ENCODE measurements at places on chromosomes 3 and 15. TPM values are rescaled to one million over a fixed set of nuclear protein-coding genes. Genes with fewer than 3 reads are reported as not detected.

Gene GOLGA6A
- polyA plus RNA-seq = 0.06 TPM

Gene MESP1
- 0.45 TPM for polyA plus RNA-seq

Gene SPINK8
- not detected for polyA plus RNA-seq

Gene CD86
- 2.9 TPM for polyA plus RNA-seq

Gene ADPGK
- 84.2 TPM for polyA plus RNA-seq

Gene CCR9
- polyA plus RNA-seq = not detected

Gene CPEB1
- polyA plus RNA-seq = 2.9 TPM

Gene DYNC1LI1
- polyA plus RNA-seq = 37.2 TPM

Gene SCN11A
- polyA plus RNA-seq = 1.3 TPM

Gene ADAMTS7
- polyA plus RNA-seq = 56.0 TPM

Gene SAMD7
- polyA plus RNA-seq = not detected

Gene SKOR1
- polyA plus RNA-seq = 0.50 TPM

Gene MEX3B
- 11.7 TPM for polyA plus RNA-seq

Gene CTXN2
- not detected for polyA plus RNA-seq

Gene TJP1
- 114 TPM for polyA plus RNA-seq

Gene OXSR1
- 45.1 TPM for polyA plus RNA-seq

Gene PRSS50
- 0.38 TPM for polyA plus RNA-seq

DNA sequence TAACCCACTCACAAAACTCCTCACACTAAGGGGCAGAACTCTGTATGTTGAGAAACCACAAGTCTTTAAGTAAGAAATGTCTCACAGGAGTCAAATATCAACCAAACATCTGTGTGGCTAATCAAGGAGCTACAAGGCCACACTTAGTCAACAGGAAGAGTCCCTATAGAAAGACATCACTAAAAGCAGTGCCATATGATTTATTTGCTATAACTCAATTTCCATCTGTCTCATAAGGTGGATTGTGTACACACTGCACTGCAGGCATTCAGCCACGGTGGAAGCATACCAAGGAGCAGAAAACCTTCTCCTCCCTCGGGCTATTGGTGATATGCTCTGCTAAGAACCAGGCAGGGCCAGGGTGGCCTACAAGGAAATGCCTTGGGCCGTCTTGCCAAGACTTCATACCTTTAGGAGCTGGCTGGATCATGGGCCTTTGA, 197.6 kb upstream of the CFAP20DC start:
- no peak for DNase-seq

DNA sequence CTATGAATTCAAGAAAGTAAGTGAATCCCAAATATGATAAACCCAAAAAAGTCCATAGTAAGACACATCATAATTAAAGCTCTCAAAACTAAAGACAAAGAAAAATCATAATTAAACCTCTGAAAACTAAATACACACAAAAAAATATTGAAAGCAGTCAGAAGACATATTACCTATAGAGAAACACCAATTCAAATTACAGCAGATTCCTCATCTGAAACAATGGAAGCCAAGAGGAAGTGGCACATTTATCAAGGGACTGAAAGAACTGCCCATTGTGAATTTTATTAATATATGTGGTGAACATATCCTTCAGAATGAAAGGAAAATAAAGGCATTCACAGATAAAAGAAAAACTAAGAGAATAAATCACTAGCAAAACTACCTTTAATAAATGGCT, 128.2 kb downstream of the SCAPER start:
- no peak for DNase-seq

DNA sequence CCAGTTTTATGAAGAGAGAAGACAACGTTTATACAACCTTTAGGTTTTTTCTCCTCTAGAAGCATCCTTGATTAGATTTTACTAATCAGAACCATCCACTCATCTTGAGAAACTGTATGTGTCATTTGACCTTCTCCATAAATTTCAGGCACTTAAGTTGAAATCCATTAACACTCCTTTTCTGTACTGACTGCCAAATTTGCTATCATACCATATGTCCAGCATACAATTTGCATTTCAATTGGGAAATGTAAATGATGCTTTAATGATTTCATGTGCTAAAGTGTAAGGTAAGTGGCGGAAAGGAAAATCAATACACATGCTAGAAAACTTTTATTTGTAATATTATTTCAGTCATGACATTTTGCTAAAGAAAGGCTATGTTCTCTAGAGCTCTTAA, 731.6 kb downstream of the GBE1 start:
- no peak for DNase-seq

DNA sequence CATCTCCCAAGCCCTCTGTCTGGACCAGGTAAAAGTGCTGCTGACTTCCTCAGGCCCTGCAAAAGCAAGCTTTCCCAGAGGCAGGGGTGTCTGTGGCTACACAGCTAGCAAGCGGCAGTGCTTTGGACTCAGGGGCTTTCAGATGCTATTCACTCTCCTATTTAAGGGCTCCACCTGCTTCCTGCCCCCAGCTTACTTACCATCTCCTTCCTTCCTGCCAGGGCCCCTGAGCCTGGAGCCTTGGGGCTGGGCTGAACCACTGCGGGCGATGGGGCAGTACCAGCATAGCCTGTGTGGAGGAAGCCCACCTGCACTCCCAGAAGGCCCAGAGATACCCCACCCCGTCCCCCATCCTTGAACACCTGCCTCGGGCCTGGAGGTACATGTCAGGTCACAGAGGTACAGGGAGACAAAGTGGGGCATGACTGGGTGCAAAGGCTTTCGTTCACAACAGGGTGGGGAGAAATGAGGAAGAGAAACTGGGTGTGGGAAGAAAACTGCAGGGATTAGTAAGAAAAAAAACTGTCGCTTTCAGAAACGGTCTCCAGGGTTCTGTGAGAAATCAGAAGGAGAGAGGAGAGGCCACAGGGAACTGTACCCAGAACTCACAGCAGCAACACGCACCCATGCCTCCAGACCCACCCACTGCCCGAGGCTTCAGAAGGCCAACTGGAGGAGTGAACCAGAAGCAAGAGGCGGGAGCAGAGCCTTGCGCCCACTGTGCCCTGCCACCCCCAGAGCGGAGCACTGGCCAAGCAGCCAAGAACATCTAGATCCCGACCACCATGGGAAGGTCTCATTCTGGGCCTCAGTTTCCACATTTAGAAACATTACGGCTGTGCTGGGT, 49.5 kb downstream of the CCDC12 start:
- DNase-seq = peak; percentile 81

DNA sequence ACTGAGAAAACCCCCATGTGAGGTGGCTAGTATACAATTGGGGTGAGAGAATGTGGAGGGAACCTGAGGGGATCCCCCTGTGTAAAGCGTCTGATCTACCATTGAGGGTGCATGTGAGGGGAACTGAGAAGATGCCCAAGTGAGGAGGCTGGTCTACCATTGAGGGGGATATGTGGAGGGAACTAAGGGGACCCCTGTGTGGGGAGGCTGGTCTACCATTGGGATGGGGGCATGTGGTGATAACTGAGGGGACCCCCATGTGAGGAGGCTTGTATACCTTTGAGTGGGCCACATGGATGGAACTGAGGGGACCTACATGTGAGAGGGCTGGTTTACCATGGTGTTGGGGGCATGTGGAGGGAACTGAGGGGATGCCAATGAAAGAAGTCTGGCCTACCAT, 160.8 kb downstream of the FBLN2 start:
- no peak for DNase-seq

DNA sequence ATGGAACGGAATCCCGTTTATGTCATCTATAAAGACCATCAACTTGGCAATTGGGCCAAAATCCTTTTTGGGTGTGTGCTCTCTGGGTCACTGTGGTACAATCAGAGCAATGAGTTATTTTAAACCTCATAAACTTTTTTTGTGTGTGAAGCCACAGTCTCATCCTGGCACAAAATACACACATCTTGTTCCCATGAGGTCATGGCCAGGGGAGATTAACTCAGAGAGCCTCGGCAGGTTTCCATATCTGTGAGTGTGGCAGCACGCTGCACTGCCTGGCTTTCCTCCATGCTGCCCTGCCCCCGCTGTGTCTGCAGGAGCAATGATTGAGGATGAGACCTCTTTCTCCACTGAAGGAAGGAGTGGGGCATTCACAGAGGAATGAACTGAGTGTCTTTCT, 54.0 kb upstream of the DLG1 start:
- no peak for DNase-seq

DNA sequence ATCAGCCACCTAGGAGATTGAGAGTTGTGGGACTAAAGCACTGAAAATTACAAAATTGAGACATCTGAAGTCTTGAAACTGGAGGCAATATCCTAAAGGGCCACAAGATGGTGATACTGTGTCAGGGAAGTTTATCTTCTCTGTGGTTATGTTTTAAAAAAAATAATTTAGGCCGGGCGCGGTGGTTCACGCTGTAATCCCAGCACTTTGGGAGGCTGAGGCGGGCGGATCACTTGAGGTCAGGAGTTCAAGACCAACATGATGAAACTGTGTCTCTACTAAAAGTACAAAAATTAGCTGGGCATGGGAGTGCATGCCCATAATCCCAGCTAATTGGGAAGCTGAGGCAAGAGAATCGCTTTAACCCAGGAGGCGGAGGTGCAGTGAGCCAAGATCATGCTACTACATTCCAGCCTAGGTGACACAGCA, 17.9 kb upstream of the NIT2 start:
- DNase-seq = no peak

DNA sequence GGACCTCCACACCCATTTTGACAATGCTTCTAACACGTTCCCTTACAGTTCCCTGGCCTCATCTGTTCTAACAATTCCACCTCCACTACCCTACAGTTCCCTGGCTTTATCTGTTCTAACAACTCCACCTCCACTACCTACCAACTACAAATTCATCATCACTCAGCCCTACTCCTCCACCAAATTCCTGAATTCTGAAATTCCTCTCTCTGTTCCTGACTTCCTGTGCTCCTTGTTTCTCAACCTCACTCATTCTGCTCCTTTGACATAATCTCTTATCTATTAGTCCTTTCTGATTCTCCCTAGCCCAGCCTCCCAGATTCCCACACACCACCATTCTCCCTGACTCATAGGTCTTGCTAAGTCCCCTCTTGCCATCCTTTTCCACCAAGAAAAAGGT, 22.5 kb downstream of the UPK1B start:
- DNase-seq = no peak

DNA sequence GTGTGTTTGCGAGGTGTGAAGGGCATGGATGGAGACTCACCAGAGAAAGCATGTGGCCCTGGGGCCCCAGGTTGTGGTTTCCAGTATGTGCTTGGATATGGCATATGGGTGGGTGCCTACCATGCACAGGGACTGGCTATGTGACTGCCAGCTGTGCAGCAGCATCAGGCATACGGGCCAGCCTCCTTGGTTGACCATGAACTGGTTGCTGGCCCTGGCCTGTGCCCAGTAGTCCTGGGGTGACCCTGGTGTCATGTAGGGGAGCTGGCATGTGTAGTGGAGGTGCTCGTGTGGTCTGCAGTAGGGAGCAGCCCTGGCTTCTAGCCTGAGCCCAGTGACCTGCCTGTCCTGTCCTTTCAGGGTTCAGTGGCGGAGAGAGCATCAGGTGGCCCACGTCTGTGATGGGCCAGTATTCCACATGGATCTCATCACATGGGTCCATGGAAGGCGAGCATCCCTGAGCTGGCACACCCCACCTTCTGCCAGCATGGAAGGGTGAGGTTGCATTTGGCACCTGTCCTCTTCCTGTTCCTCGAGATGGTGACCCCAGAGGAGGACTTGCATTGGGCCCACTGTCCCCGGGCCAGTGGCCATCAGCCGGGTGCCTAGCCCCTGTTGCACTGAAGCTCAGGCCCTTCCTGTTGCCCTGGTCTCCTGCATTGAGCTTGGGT, 228.9 kb downstream of the SNRPN start:
- DNase-seq = no peak

DNA sequence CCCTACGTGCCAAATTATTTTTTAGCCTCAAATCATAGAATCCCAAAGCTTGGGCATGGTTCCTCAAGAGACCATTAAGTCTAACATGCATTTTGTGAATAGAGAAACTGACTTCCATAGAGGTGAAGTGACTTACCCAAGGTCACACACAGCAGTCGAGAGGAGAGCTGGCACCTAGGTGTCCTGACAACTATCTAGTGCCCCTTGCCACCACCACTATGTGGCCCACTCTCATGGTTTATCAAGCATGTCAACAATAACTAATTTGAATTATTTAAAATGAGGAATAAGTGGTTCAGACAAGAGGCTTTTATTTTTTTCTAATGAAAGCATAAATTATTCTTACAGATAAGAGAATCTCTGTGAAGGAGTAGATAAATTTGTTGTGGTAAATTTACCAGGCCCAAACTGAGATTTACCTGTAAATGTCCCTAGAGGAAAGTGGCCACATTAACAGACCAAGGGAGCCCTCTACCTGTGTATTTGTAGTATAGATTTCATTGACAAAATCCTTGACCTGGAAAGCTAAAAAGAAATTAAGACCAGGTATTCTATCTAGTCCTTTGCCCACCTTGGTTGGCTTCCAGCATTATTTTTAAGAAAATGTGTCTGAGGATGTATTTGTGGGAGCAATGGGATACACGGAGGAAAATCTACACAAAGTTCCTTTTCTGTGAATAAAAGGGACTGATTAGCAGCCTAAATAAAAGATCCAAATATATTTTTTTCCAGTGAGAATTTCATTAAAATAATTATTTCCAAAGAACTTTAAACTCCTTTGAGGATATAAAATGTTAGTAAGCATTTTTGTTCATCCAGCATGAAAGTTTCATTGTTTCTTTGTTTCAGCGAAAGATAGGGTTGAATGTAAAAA, 49.1 kb downstream of the IQCH start:
- DNase-seq = no peak

GRCh38 chr15:75532413-75533250, 46.5 kb downstream of the PTPN9 start:
- no peak for DNase-seq

DNA sequence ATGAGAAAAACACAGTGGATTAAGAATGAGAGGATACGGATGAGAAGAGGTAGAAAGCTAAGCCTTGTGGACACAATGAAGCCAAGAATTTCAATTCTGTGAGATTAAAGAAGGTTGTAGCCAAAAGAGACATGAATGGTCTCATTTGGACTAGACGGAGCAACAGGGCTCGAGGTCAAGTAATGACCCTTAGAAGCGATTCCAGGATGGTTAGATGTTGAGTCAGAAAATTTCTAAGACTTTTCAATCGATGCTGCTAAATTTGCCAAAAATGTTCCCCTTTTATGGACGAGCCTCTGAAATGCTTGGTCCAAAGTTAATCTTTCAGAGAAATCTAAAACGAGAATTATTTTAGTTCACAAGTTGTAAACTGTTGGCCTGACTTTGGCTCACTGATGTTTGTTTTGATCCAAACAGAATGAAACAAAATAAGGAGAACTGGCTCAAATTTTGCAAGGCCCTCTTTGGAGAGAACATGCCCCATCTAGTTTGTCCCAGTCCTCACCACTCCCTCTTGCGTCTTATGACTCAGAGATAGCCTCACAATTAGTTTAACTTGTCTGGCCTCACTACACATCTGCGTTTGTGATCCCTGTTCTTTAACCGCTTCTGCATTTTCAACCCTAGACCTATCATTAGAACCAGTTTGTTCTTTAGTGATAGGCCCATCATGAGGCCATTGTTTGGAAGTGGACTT, 235.5 kb downstream of the PDZRN3 start:
- no peak for DNase-seq

DNA sequence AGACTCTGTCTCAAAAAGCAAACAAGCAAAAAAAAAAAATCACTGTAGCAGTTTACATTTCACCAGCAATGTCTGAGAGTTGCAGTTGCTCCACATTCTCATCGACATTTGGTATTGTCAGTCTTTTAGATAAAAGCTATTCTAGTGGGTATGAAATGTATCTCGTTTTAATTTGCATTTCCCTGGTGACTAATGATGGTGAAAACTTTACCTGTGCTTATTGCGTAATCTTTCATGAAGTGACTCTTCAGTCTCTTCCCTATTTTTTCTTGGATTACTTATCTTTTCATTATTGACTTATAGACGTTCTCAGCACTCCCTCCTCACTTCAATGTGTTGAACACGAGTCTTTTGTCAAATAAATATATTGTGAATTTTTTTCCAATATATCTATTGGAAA, 37.2 kb upstream of the CLSTN2 start:
- DNase-seq = no peak

GRCh38 chr3:192515664-192516045, 211.7 kb downstream of the FGF12 start:
- no peak for DNase-seq
